ENCODE measurements at places on chromosomes 4 and X.

DNA sequence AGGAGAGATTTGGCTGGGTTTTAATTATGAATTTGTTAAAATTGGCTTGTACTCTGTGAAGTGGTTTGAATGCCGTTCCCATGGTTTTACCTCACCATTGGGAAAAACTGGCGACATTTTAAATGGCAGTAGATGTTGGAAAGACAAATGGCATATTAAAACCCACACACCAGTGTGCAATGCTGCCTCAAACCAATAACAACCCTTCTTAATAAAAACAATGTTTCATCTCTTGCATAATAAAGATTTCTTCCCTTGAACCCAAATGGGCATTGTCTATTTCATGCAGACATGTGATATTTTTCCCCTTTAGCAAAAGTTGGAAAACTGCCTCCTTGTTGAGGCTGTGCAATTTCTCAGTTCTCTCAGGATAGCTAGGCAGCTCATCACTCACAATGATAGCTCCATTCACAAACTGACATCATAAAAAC is 33.7 kb downstream of the GABRB1 start:
- no peak for DNase-seq

DNA sequence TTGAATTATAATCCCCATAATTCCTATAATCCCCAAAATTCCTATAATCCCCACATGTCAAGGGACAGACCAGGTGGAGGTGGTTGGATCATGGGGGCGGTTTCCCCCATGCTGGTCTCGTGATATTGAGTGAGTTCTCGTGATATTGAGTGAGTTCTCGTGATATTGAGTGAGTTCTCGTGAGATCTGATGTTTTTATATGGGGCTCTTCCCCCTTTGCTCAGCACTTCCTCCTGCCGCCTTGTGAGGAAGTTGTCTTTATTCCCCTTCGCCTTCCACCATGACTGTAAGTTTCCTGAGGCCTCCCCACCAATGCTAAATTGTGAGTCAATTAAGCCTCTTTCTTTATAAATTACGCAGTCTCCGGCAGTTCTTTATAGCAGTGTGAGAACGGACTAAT is 36.6 kb upstream of the GPR78 start:
- no peak for DNase-seq

GRCh38 chrX:154693394-154693793 is 40.0 kb upstream of the CTAG2 start:
- DNase-seq: no peak

DNA sequence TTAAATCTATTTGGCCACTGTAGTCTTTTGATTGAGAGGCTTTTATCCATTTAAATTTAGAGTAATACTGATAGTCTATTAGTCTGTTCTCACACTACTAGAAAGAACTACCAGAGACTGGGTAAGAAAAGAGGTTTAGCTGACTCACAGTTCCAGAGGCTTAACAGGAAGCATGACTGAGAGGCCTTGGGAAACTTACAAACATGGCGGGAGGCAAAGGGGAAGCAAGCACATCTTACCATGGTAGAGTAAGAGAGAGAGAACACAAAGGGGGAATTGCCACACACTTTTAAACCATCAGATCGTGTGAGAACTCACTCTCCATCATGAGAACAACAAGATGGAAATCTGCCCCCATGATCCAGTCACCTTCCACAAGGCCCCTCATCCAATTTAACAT is 410.9 kb downstream of the PDGFC start:
- no peak for DNase-seq

DNA sequence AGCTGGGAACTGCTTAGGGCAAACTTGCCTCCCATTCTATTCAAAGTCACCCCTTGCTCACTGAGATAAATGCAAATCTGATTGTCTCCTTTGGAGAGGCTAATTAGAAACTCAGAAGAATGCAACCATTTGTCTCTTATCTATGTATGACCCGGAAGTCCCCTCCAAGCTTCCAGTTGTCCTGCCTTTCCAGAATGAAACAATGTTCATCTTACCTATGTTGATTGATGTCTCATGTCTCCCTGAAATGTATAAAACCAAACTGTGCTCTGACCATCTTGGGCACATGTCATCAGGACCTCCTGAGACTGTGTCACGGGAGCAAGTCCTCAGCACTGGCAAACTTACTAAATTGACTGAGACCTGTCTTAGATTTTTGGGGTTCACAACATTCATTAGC is 37.1 kb upstream of the TMPRSS11E start:
- DNase-seq: no peak

DNA sequence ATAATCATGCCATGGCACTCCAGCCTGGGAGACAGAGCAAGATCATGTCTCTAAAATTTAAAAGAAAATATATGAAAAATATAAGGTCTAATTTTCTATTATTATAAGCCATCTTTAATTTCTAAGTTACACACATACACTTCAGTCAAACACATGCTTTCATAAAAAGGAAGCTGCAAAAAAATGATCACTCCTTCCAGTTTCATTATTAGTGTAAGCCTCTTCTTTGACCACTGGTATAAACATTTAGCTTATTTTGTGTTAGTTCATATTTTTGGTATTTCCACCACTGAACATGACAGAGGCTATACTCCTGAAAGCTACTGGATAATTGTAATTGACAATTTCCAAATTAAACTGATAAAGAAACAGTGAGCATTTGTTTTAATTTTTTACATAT is 163.3 kb upstream of the USP38 start:
- DNase-seq: no peak

DNA sequence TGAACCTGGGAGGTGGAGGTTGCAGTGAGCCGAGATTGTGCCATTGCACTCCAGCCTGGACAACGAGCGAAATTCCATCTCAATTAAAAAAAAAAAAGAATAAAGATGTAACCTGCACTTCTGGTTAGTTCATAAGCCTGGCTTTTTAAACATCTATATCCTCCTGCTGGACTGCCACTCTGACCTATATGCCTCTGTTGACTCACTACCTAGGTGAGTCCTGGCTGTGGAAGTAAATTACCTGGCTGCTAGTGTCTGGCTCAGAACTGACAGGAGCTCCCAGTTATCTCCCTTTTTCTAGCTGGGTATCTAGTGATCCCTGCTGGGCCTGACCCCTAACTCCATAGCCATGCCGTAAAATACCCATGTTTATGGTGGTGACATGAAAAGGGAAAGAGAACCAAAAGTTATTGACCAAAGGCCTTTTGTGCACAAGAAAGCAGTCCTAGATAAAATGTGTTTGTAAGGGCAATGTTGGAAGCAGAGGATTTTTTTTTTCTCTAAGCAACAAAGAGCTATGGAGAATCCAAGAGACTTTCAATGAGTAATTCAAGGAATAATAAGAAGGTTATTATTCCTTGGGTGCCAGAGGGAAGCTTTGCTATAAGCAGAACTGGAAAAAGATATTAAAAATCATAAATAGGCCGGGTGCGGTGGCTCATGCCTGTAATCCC is 10.4 kb upstream of the G3BP2 start:
- no peak for DNase-seq

DNA sequence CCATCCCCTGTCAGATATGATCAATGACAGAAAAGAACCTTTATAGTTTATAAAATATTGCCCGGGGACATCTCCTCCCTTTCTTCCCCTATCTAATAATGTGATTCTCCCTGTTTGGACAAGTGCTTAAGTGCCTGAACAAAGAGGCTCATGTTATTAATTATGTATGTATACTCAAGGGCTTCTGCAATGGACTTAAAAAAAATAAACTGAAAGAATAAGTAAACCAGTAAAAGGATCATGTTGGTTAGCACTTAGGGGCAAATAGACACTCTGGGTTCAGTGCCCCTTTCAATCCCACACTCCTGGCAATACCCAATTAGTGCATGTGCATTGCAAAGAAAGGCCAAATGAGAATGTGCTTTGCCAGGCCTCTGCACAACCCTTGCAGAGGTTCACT is 30.7 kb upstream of the RPS6KA6 start:
- DNase-seq: no peak

DNA sequence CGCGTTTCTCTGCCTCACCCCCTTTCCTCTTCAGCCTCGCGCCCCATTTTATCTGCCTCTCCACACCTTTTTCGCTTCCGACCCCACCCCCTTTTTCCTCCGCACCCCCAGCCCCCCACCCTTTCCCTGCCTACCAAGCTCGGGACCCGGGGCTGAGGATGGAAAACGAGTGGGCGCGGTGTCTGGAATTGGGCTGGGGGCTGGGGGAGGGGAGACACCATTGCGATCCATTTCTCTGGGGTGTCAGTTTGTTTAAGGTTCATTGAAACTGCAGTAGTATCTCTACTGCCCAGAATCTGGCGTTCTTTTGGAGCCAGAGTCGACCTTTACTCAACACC is 707 bp downstream of the SLC9A6 start:
- DNase-seq: no peak

- DNase-seq: no peak
Observed at GRCh38 chr4:135508006-135508714, 1306.6 kb upstream of the PABPC4L start.

DNA sequence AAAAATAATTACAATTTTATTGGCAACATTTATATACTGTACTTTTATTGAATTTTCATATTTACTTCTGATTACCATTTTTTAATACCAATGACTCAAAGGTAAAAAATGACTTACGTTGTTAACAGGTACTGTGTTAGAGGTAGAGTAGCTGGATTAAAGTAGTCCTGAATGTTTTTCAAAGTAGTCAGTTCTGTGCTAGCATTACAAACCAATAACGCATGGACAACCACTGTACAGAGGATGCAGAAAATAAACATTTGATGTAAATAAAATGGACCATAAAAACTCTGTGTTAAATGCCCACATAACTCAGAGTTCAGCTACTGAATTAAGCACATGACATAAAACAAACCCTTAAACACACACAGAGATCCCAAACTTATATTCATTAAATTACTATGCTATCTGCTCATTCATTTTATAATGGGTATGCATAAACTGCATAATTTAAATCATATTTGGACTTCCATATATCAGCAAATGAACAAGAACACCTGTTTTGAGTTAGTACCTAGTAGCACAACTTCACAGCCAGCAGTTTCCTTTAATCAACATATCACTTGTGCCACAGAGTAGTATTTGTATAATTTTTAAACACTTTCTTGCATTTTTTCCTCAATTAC is 46.4 kb upstream of the NEUROG2 start:
- DNase-seq: no peak

DNA sequence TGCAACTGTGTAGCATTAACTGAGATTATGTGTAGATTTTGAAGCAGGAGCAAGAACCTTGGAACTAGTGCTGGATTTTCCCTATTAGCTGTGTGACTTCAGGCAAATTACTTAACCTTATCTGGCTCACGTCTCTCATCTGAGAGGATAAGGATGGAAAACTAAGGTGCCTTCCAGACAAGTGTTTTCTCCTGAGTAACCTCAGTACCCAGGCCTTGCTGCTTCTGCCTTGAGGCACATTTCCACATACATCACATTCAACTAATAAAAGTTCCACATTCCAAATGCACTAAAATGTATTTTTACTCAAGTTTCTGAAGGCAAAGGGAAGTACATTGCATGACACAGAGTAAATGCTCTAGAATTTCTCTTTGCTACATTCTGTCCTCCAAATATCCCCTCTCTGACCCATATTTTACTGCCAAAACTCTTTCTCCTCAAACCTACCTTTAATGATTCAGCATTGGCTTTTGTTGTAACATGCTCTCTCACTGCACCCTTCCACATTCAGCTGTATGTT is 195.4 kb upstream of the ADGRL3 start:
- DNase-seq: no peak

DNA sequence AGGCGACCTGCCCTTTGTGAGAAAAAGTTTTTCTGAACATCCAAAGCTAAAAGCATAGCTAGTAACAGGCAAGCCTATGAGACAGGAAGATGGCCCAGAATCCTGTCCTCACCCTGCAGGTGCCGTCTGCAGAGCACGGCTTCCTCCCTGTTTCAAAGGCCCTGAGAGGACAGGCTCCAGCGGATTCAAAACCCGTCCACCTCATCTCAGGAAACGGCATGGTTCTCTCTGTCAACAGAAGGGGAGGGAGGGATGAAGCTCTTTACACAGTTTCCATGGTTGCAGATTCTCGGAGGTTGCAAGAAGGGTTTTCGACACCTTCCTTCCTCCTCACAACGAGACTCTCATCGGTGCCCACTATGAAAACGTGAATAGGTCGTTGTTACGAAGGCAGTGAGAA is 8.3 kb downstream of the PPP2R3B start:
- DNase-seq: no peak

- no peak for DNase-seq
Observed at GRCh38 chr4:98564852-98565251, 93.6 kb downstream of the TSPAN5 start.

GRCh38 chrX:120775959-120776358 is 99.7 kb downstream of the CT47B1 start:
- no peak for DNase-seq

GRCh38 chr4:112647785-112648184 is 10.8 kb downstream of the LARP7 start:
- no peak for DNase-seq

DNA sequence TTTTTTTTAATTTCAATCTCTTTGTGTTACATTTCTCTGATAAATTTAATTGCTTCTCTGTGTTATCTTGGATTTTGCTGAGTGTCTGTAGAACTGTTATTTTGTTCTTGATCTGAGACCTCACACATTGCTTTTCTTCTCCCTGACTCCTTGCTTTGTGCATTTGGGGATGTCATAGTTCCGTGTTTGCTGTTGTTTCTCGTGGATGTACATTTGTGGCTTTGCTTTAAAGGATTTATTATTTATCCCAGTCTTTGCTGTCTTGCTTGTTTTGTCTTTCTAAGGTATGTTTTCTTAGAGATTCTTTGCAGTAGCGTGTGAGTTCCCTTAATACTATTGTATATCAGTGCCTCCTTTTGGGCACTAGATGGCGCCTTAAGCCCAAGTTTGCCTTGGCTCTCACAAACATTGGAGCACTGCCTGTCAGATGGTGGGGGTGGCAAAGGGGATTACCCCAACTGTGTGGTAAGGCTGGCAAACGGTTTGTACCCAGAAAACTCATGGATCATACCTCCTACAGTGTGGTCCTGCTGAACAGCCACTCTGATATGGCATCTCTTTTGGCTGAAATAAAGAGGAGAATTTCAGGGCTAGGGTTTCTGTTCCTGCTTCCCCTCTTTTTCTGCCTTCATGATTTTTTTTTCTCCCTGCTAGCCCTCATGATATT is 96.4 kb downstream of the PGRMC2 start:
- DNase-seq: peak; percentile 57

DNA sequence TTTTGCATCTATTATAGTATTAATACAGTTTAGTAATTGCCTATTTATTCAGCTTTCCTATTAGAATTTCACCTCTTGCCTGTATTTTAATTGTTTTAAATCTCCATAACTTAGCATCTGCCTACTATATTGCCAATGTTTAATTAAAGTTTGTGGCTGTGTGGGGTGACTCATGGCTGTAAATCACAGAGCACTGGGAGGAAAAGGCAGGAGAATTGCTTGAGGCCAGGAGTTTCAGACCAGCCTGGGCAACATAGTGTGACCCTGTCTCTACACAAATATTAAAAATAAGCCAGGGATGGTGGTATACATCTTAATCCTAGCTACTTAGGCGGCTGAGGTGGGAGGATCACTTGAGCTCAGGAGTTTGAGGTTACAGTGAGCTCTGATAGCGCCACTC is 14.5 kb upstream of the CCSER1 start:
- DNase-seq: no peak

GRCh38 chr4:2074588-2074987 is 15.5 kb downstream of the NAT8L start:
- no peak for DNase-seq

All from stimulated activated CD4-positive, alpha-beta T cell treated with anti-CD3 and anti-CD28 coated beads, Interleukin-2, amount 100 ng/mL, for 48 hours (primary cell).